Articular chondrocyte of knee joint (primary cell): ENCODE measurements at places on chromosomes 11 and 22. TPM values are rescaled to one million over a fixed set of nuclear protein-coding genes. Genes with fewer than 3 reads are reported as not detected.

DUSP8 gene
- 0.32 and 0.39 TPM in 2 replicates for total RNA-seq

OR8D1 gene
- not detected in 2 replicates for total RNA-seq

SPDYC gene
- not detected in 2 replicates for total RNA-seq

C11orf52 gene
- total RNA-seq = 1.7 and 2.0 TPM in 2 replicates

MAJIN gene
- total RNA-seq = not detected in 2 replicates

TMEM179B gene
- total RNA-seq = 33.9 and 41.3 TPM in 2 replicates
